Dorsolateral prefrontal cortex (tissue), 122 donors: ENCODE measurements at places on chromosomes 11 and 22.

GRCh38 chr22:31441652-31442051 is 42.2 kb downstream of the DRG1 start:
- no peak for DNase-seq

- no peak for DNase-seq
Observed at GRCh38 chr11:116984589-116984988, 113.6 kb downstream of the SIK3 start.

DNA sequence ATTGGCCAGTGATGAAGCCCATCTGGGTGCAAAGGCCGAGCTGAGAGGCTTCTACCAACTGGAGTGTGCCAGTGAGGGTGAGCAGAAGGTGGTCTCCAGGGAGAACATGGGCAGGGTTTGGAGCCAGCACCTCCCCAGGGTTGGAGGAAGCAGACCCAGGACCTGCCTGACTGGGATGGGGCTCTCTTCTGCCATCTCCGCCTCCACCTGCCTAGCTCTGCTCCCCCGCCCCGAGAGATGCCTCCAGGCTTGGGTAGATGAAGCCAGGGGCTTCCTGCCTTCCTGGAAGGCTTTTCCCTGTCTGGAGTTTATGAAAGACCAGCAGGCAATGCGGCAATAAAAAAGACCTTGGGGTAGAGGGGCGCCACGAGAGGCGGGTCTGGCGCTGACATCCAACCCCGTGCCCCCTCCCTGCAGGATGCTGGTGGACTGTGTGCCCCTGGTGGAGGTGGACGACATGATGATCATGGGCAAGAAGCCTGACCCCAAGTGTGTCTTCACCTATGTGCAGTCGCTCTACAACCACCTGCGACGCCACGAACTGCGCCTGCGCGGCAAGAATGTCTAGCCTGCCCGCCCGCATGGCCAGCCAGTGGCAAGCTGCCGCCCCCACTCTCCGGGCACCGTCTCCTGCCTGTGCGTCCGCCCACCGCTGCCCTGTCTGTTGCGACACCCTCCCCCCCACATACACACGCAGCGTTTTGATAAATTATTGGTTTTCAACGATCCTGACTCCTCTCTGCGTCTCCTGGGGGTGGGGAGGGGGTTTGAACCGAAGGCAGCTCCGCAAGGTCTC is 3.3 kb downstream of the SELENOM start:
- no peak for DNase-seq

DNA sequence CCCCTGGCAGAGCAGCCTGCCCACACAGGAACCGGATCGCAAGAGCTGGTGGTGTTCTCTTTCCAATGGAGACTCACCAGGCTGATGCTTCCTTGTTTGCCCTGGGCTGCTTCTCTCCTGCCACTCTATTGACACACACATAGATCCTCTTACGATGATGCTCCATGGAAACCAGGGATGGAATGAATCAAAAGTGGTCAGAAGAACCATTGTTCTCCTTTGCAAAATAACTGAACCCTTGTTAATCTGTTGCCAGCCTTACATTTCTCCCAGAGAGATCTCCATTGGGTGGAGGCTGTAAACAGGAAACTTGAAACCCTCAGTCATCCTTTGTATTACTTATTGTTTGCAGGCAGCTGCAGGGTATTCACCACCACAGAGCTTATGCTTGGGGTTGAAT is 24.6 kb upstream of the LDLRAD3 start:
- no peak for DNase-seq

DNA sequence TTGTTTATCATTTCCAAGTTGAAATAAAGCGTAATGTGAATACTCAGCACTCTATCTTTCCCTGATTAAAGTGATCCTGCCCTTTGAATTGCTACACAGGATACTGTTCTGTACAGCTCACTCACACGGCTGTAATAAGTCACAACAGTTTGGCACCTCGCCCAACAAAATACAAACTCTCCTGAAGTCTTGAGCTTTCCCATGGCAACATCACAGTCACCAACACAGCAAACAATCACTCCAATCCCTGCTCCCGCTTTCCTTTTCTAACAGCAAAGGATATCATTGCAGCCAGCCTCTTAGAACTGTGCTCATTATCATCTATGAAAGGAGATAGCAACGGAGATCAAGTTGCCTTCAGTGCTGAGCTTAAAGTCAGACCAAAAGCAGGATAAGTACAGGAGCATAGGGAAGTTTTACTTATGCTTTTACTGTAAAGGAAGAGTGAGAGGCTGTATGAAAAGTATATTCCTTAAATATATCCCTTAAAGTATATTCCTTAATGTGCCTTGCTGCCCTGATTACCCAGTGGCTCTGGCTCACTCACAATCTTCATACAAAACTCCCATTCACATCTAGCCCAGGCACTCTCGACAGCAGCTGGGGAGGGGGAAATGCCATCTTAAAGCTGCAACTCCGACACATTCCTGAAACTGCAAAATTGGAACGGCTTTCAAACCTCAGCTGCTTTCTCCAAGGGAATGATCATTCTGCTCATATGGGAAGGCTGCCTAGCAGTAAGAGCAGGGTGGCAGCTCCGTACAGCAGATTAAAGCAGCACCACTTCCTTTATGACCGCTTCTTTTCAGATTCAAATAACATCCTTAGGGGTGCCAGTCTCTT is 35.8 kb downstream of the MAML2 start:
- no peak for DNase-seq

GRCh38 chr11:23542189-23542588 is 681.9 kb upstream of the CCDC179 start:
- no peak for DNase-seq

- no peak for DNase-seq
Observed at GRCh38 chr11:65640483-65641296, 2.8 kb downstream of the SIPA1 start.

DNA sequence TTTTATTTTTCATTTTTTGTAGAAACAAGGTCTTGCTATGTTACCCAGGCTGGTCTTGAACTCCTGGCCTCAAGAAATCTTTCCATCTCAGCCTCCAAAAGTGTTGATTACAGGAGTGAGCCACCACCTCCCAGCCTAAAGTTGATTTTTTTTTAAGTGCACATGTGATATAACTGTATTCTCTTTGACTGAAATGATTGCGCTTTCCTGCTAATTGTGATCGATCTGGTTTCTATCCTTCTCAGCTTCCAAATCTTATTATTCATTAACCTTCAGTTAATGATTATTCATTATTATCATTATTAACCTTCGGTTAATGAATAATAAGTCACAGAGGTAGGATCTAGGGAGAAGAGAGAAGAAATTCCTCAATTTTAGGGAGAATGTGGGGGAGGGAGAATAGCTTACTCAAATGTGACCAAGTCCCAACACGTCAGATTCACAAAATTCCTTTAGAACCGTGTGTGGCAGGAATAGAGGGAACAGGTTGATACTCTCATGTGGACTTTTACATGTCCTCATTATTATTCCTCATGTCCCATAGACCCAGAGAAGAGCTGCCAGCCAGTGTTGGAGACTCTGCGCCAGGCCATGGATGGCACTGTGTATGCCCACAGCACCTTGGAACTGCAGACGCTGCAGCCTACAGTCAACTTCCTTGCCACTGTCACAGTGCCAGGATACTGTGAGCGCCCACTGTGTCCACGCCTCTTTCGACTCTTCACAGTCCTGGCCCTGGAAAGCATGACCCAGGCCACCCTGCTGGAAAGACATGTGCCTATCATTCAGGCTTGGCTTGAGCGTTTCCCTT is 47.1 kb downstream of the RRP8 start:
- no peak for DNase-seq

DNA sequence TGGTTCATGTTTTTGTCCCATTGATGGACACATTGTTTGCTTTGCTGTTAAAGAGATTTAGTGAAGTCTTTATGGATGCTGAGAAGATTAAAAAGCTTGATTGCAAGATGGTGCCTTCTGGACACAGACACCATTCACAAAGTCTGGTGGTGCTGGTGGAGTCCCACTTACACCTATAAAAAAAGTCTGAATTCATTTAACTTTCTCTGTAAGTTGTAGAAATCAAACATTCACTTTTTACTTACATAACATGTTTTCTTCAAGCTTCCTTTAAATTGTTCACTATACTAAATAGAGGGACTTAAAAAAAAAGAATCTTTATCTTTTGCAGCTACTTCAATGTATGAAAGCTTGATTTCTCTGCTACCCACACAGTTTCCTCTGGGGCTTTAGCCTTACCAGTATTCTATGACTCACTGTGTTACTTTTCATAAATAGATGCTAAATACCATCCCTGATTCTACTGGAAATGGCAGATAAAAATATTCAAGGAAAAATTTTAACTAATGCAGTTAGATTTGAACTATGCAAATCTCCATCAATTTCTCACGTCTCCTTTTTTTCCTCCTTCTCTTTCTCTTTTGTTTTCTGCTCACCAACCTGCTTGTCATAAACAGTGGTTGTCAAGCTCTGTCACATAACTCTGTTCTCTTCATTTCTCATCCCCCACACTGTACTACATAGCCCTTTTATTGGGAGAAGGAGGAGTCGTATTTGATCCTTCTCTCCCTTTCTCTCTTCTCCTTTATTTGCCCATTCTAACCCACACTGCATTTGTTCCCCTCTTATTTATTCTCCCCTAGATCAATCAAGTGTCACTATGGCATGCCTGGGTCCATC is 89.7 kb downstream of the FAM76B start:
- DNase-seq, result no peak

DNA sequence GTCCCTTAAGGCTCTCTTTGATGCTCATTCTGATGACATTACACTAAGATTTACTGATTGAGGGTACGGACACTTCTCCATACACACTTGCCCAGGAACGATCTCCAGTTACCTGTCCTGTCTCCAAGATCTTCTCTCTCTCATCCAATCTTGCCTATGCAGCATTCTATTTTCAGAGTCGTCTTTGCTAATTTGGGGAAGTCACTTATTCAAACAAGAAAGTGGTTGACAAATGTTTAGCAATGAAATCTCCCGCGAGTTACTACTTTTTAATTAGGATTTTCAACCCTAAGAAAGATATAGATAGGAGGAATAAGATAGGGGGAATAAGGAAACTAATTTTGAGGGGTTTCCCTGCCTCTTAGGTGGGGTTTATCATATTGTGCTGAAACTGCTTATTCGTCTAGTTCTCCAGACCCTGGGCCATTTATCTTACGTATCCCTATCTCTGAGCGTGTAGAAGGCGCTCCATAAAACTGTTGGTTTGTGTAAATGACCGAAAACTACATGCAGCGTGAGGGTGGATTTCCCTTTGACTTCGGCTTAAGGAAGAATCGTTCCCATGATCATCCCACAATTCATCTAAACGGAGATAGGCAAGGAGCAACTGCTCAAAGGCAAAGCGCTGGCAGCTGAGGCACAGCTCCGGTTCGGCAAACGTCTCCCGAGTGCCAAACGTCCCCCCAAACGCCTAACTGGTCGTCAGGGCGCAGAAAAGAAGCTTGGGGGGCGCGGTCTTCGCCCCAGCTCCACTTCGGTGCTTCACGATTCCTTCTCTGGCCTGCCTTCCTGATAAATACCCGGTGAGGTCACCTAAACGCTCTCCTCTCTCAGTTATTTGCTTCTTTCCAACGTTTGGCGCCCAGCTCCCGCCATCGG is 804 bp downstream of the APIP start:
- peak; percentile 29 for DNase-seq

DNA sequence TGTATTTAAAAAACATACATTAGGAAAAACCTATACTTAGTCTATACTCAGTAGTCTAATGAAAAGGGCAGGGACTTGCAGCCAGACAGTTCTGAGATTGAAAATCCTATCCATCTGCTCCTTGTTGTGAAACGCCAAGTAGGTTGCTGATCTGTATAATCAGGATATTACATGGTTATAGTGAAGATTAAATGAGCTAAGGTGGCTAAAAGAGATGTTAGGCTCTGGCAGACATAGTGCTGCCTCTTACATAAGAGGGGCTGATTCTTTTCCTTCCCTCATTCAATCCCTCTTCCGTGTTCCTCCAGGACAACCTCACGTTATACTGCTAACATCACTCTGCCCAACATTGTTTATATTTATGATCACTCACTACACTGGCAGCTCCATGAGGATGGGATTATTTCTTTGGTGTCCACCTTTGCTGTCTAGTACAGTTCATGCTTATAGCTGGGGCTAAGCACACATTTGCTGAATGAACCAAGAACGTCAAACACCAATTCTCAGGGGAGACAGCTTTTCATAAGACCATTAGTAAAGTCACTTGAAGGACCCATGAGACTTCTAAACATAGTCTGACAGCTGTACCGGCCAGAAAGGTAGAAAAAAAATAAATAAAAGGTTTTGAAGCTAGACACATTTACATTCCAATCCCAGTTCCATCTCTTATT is 46.3 kb downstream of the GAB2 start:
- no peak for DNase-seq

DNA sequence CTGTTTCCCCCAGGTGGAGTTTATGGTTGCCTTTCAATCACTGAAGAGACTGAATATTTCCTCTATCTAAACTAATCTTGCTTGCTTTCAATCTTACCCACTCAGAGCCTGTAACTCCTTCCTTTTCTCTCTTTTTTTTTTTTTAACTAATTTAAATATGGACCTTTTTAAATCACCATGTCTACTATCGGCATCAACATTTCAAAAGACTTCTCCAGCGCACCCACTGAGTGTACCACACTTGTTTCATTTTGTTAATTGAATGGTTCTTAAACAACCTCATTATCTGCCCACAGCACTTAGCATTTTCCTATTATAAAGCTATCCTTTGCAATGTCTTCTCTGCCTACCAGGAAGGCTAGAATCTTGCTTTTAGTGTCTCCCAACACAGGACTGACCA is 1212.5 kb downstream of the LRRC4C start:
- DNase-seq, result no peak

DNA sequence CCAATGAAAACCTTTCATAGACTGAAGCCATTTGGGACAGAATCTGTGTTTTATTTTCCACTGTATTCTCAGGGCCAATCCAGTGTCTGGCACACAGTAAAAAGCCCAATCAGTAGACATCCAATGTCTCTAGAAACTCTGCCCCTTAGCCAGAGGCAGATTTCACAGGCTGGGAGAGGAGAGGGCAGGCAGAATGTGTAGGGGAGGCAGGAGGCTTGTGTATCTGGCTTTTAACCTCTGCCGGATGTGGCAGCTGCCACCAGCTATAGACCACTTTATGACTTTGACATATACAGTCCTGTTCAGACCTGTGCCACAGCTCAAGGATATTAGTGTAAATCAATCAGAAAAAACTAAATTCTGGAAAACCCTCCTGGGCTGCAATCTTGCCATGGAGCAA is 4.4 kb downstream of the EXPH5 start:
- no peak for DNase-seq

DNA sequence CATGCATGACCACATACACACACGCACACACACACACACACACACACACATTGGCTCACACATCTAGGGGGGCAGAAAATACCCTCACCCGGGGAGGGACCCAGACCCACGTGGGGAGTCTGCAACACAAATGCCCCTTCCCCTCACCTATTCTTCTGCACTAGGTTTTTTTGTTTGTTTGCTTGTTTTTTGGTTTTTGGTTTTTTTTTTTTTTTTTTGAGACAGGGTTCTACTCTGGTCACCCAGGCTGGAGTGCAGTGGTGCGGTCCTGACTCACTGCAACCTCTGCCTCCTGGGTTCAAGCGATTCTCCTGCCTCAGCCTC is 28.4 kb downstream of the WEE1 start:
- no peak for DNase-seq

- DNase-seq, result no peak
Observed at GRCh38 chr22:33529424-33530113, 390.7 kb downstream of the LARGE1 start.

GRCh38 chr11:3786781-3787428 is 10.4 kb downstream of the NUP98 start:
- no peak for DNase-seq
